Stimulated activated CD8-positive, alpha-beta memory T cell treated with anti-CD3 and anti-CD28 coated beads, Interleukin-7, amount 100 ng/mL, for 24 hours (primary cell): ENCODE measurements at places on chromosomes 13 and 19.

DNA sequence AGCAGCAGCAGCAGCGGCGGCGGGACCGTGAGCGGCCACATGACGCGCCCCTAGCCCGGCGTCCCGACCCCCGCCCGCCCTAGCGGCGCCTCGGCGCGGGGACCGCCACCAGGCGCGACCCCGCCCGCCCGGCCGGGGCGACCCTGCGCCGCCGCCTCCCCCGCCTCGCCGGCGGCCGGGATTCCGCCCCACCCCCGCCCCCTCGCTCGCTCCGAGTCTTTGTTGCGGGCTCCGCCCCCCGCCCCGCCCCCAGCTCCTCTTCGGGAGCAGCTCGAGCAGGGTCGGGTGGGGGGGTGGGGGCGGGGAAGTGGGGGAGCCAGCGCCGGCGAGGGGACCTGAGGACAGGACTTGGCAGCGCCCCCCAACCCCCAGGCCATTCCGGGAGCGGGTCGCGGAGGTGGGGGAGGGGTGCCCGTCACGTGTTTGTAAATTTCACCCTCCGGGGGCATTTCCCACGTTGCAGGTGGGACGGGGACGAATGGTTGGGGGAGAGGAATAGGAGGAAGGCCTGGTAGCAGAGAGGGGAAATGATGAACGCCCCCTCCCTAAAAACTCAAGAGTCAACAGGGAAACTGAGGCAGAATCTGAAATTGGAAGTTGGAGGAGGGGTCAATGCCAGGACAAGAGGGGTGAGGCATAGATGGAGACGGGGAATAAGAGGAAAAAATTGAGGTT, at the start of gene OLFM2:
TSS of gene OLFM2 (minus strand) at position 190 of the 675 bp plus-strand sequence. CDS start at position 41, 149 bp downstream.
- no peak for DNase-seq

- no peak for DNase-seq
Observed at GRCh38 chr13:85528491-85529217, 270.6 kb downstream of the SLITRK6 start.

DNA sequence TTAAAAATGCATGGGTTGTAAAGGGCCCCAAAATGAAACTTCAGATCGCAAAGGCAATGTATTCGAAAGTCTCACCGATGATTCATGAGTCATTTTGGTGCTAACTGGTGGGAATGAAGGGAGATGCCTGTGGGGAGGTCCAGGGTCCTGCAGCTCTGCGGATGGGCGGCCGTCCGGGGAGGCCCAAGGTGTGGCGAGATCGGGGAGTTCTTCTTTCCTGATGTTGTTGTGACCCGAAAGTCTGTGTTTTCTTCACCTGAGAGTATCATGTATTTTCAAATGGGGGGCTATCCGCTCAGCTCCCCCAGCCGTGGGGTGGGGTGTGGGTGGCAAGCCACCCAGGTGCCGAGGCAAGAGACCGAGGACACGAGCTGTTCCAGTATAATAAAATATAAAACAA, 36.5 kb downstream of the TFDP1 start:
- DNase-seq: no peak

DNA sequence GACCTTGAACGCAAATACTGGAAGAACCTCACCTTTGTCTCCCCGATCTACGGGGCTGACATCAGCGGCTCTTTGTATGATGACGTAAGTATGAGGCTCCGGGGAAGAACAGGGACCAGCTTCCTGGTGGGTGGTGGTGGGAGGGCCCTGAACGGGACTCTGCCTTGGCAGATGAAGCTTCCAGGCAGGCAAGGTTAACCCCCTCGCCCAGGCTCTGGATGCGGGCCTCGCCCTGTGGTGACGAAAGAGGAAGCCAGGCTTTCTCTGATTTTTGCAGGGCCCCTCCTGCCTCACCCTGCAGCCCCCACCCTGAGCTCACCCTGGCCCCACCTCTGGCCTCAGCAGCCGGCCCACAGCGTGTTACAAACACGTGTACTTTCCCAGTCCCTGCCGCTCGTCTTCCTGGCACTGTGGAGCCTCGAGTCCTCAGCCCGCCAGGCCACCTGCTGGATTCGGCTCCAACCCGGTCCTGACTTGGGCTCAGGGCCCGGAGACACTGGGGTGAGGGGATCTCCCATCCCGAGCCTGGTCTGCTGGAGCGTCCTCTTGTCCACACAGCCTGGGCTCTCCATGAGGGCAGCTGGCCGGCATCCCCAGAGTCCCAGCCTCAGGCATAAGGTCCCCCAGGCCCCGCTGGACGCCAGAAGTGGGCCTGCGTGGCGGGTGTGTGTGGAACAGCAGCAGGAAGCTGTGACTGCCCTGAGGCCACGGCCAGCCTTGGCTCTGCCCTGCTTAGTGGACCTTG, 72.4 kb downstream of the KDM4B start:
- DNase-seq: no peak

DNA sequence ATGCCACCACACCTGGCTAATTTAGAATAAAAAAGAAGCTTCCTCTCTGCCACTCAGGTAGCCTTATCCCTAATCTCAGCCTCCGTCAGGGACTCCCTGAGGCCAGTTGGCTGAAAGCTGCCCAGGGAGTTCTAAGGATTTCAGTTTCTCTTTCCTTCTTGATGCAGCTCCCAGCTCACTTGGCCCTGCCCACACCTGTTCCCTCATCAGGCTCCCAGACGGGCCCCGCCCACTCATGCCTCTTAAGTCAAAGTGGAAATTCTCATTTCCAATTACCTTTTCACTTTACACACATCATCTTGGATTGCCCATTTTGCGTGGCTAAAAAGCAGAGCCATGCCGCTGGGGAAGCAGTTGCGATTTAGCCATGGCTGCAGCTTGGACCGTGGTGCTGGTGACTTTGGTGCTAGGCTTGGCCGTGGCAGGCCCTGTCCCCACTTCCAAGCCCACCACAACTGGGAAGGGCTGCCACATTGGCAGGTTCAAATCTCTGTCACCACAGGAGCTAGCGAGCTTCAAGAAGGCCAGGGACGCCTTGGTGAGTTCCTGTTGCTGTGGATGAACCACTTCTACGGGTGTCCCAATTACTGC, at the start of gene IFNL1:
TSS of gene IFNL1 (plus strand) at position 353 of the 591 bp plus-strand sequence. CDS start at position 368, 15 bp downstream.
- DNase-seq: no peak

- no peak for DNase-seq
Observed at GRCh38 chr19:19405971-19406877, 749 bp downstream of the GATAD2A start.

DNA sequence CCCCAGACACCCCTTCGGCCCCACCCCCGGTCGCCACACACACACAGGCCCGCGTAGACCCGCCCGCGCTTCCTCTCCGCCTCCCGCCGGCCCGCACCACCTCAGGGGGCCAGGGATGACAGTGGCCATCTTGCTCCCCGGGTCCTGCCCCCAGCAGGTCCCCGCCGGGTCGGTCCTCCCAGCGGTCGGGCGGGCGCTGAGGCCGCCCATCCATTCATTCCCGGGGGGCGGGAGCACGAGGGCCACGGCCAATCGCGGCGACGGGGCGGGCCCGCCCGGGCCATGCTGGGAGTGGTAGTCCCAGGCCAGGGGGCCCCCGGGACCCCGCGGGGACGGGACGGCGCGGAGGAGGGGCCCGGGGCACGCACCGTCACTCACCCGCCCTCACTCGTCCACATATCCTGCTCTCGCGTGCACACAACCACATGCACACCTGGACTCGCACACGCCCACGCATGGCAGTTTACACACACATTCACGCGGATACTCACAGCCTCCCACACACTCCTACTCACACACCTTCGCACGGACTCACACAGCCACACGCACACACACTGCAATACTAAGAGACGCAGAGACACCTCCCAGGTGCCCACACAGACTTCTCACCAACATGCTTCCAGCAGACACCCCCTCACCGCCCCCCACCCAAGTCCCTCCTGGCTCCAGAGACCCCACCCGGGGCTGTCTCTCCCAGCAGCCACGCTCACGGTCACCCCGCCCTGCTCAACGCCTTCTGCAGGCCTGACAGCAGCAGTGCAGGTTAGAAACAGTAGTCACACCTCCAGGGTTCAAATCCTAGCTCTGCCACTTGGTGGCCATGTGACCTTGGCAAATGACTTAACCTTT, at the start of gene DPF1:
TSS of gene DPF1 (minus strand) at position 209 of the 849 bp plus-strand sequence. CDS start at position 129, 80 bp downstream.
- no peak for DNase-seq

- DNase-seq: no peak
Observed at GRCh38 chr13:101144808-101145419, 271.4 kb downstream of the NALCN start.
